ENCODE measurements at places on chromosomes 5 and 9.

GRCh38 chr5:147887026-147887627 lies 8.6 kb downstream of the SCGB3A2 start:
- DNase-seq: no peak

DNA sequence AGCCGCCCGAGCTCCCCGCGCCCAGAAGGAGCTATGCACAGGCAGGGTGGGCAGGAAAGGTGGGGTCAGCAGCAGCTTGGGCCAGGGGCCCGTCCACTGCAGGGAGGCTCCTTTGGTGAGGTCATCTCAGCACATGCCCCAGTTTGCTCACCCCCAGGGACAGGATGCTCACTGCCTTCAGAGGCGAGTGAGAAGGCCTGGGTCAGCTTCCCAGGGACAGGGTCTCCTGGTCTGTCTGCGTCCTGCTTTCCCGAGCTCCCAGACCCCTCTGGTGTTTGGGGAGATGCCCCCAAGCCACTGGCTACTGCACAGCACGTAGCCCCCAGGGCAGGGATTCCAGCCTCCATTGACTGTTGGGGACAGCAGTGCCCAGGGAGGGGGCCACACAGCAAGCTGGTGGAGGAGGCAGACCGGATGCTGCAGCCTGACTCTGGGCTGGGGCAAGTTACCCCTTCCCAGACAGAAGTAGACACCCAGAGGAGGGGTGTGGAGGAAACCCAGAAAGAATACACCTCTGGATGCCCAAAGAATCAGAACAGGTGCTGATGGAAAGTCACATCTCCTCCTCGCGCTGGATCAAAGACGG lies 581 bp upstream of the SARDH start:
- DNase-seq: no peak

DNA sequence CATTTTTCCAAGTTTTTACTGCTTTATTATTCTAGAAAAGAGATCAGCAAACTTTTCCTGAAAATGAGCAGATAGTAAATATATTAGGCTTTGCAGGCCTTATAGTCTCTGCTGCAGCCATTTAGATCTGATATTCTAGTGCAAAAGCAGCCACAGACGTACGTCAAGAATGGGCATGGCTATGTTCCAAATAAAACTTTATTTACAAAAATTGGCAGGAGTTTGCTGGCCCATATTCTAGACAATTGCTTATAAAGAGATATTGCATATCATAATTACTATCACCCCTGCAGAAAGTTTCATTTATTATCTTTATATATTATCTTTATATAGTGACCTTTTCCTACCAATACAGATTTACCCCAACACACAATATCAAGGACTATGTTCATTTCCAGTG lies 161.9 kb upstream of the ACOT12 start:
- DNase-seq: no peak

- peak; percentile 61 for DNase-seq
Observed at GRCh38 chr9:133125941-133126696, 5.1 kb upstream of the RALGDS start.

DNA sequence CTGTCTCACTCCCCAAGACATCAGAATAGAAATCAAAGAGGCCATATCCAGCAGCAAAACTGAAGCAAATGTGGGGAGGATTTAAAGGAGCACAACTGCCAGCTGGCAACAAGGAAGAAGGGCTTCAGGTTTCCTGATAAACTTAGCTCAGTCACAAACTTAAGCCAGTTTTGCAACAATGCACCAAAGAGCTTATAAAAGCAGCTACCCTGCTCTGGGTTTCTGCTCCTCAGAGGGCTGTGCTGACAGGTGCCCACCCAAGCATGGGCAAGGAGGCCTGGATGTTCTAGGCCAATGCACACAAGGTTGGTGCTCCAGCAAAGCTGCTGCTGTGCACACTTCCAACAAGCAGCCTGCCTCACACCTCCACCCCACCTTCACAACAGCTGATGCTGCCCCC lies 132.9 kb downstream of the SIL1 start:
- no peak for DNase-seq

DNA sequence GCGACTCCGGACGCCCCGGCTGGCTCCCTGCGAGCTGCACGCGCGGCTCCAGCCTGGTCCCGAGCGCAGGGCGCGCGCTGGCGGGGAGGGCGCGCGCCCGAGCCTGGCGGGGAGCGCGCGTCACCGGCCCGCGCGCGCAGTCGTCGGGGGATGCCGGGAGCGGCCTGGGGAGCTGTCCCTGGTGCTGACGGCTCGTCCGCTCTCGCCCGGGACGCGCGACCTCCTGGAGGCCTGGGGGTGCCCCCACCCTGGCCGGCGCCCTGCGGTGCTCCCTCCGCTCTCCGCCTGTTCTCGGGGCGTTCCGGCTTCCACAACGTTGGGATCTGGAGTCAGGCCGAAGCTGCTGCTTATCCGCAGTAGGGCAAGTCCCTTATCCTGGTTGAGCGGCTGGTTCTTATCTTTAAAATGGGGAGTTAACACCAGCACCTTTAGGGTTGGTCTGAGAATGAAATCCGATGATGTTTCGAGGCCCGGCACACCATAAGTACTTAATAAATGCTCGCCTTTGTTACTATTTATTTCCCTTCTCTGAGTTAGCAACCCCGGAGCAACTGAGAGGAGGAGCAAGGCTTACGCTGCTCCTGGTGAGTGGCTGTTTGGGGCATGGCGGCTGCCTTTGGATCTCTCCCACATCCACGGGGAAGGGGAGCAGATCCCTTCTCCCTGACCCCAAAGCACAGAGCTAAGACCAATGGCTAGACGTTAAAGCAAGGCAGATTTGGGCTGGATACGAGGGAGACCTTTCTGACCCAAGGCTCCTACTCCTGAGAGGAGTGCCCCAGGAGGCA lies at the start of gene FAM163B:
Gene FAM163B (minus strand): TSS at position 79 of the 788 bp plus-strand sequence. CDS start 29,166 bp downstream, outside the sequence.
- DNase-seq: peak; percentile 4

DNA sequence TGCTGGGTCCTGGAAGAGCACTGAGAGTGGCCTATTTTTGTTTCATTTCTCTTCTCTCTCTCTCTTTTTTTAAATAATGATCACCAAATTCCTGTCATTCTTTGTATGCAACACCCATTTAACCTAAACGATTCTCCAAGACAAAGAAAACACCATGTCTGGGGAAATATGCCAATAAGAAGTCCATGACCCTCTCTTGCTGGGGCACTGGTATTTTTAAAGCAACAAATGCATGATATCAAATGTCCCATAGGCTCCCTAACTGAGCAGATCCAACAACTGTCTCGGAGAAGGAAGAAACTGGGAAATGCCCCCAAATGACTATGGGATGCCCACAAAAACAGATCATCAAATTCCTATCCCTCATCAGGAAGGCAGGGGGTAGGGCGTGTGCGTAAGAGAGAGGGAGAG lies 567.4 kb downstream of the CCDC171 start:
- DNase-seq: no peak

Measured in CD4-positive, CD25-positive, alpha-beta regulatory T cell (primary cell).